ENCODE measurements at places on chromosomes 3 and 15. TPM values are rescaled to one million over a fixed set of nuclear protein-coding genes. Genes with fewer than 3 reads are reported as not detected.

- no peaks in the 10 kb centered on the region for H3K27me3 ChIP-seq
- no peak overlapping the region for H3K4me3 ChIP-seq
- DNase-seq = no peak
- H3K36me3 ChIP-seq = peaks cover 15% of the 10 kb centered on the region
- no peaks in the 10 kb centered on the region for H3K4me1 ChIP-seq
Observed at GRCh38 chr3:7793786-7794185, 707.8 kb upstream of the LMCD1 start.

DNA sequence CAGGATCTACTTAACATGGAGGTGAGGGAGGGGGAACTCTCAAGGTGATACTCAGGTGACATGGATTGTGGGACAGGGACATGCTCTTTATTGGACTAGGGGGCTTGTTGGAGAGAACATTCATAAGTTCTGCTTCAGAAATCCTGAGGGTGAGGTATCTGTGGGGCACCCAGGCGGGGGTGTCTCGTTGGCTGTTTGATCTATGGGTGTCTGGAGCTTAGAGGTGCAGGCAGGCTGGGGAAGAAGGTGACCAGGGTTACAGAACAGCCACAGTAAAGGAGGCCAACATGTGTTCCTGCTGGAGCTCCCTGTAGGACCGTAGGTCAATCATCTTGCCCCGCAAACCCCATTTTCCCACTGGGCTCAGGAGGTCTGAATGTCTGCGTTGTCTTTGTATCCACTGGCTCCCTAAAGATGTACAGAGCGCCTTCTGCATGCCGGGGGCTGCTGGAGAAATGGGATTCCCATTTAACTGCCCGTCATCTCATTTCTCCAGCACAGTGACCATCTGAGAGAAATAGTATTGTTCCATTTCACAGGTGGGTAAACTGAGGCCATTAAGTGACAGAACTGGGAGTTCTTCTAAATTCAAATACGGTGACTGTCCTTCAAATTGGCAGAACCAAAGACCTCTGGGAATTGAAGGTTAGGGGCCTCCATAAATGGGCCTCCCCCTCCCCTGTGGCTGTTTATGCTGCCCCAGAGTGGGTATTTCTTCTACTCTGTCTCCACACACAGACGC lies 40.3 kb upstream of the TSEN2 start:
- H3K36me3 ChIP-seq = no peaks in the 10 kb centered on the region
- H3K4me1 ChIP-seq = no peaks in the 10 kb centered on the region
- H3K4me3 ChIP-seq = no peak overlapping the region
- H3K27me3 ChIP-seq = no peaks in the 10 kb centered on the region

- H3K4me3 ChIP-seq = no peak overlapping the region
- H3K36me3 ChIP-seq = no peaks in the 10 kb centered on the region
- H3K4me1 ChIP-seq = no peaks in the 10 kb centered on the region
- no peak overlapping the region for H3K27ac ChIP-seq
- DNase-seq = no peak
Observed at GRCh38 chr3:180092889-180093288, 56.2 kb upstream of the PEX5L start.

DNA sequence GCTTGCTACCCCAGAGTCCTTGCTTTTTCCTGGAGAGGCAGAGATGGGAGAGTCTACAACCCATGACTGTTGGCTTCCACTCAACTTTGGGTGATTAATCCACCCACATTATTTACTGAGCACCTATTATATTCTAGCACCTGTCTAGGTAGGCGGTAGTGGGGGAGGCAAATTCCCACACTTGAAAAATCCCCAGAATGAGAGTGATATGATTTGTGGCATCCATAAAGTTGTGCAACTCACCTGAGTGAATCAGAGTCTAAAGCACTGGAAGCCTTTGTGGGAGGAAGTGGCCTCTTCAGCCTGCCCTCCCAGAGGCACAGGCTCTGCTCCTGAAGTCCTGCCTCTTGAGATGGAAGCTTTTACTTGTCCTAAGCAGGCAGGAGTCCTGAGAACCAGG lies 40.4 kb upstream of the CTNNB1 start:
- no peaks in the 10 kb centered on the region for H3K36me3 ChIP-seq
- no peak overlapping the region for H3K27ac ChIP-seq
- no peak overlapping the region for H3K4me3 ChIP-seq

GRCh38 chr3:4980229-4981203 lies 1.3 kb downstream of the BHLHE40 start:
- DNase-seq = peak; percentile 89
- no peak overlapping the region for H3K27ac ChIP-seq
- H3K4me3 ChIP-seq = peak overlapping the region; percentile 93
- H3K4me1 ChIP-seq = peaks cover 3% of the 10 kb centered on the region
- H3K27me3 ChIP-seq = no peaks in the 10 kb centered on the region

- no peaks in the 10 kb centered on the region for H3K27me3 ChIP-seq
- peaks cover 6% of the 10 kb centered on the region for H3K36me3 ChIP-seq
- peak; percentile 15 for DNase-seq
- no peak overlapping the region for H3K4me3 ChIP-seq
- peaks cover 2% of the 10 kb centered on the region for H3K4me1 ChIP-seq
Observed at GRCh38 chr15:101022306-101022705, 103.1 kb downstream of the LRRK1 start.

GRCh38 chr3:158267015-158267414 lies 157.1 kb downstream of the RSRC1 start:
- no peak overlapping the region for H3K4me3 ChIP-seq
- H3K4me1 ChIP-seq = peaks cover 2% of the 10 kb centered on the region

DNA sequence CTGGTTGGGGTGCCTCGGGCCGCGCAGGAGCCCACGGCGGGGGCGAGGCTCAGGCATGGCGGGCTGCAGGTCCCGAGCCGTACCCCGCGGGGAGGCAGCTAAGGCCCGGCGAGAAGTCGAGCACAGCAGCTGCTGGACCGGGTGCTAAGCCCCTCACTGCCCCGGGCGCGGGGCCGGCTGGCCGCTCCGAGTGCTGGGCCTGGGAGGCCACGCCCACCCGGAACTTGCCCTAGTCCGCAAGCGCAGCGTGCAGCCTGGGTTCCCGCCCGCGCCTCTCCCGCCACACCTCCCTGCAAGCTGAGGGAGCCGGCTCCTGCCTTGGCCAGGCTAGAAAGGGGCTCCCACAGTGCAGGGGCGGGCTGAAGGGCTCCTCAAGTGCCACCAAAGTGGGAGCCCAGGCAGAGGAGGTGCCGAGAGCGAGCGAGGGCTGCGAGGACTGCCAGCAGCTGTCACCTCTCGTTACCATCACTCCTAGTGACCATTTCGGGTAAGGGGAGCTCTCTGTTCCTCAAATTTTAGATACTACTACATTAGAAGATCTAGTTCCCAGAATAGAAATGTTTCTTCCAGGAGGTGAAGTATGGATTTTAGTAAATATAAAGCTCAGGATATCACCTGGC lies 417.0 kb upstream of the AGTR1 start:
- no peaks in the 10 kb centered on the region for H3K27me3 ChIP-seq
- peak; percentile 51 for DNase-seq
- H3K4me1 ChIP-seq = no peaks in the 10 kb centered on the region
- H3K4me3 ChIP-seq = no peak overlapping the region
- H3K36me3 ChIP-seq = no peaks in the 10 kb centered on the region

- H3K27me3 ChIP-seq = no peaks in the 10 kb centered on the region
- H3K27ac ChIP-seq = no peak overlapping the region
- no peaks in the 10 kb centered on the region for H3K4me1 ChIP-seq
- no peak for DNase-seq
Observed at GRCh38 chr3:37087870-37088269, 86.5 kb downstream of the LRRFIP2 start.

DNA sequence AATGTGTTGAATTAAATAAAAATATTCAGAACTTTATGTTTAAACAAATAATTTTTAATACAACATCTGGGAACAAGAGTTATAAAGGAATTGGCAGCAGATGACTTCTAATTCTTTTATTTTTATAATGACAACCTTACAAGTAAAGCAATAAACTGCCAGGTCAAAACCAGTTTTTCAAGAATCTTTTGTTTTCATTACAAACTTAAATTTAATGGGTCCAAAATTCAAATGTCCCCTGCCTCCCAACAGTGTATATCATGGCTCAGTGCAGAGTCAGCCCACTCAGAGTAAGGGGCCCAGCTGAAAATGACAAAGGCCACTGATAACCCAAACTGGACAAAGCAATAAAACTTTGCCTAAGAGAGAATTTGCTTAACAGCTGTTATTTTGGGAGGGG lies 81.5 kb downstream of the STRIT1 start:
- H3K4me1 ChIP-seq = no peaks in the 10 kb centered on the region
- no peak overlapping the region for H3K27ac ChIP-seq
- H3K36me3 ChIP-seq = no peaks in the 10 kb centered on the region
- DNase-seq = no peak
- H3K4me3 ChIP-seq = no peak overlapping the region
- no peaks in the 10 kb centered on the region for H3K27me3 ChIP-seq

DNA sequence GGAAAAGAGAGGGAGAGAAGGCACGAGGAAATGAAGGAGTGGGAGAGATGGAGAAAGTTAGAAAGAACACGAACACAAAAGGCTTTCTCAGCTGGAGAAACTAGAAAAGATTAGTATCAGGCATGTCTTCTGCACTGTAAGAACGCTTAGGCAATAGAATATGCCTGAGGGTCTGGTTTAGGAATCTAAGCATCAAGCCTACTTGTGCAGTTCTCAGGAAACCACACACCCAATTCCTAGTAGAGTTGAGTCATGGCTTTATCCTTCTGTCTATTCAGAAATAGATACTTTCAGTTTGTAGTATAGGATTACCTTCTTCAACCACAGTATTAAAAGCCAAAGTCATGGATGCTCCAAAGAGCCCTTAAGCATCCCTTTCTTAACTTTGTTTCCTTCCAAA lies 969.4 kb downstream of the NTRK3 start:
- H3K4me3 ChIP-seq = no peak overlapping the region
- H3K4me1 ChIP-seq = no peaks in the 10 kb centered on the region
- no peak overlapping the region for H3K27ac ChIP-seq

DNA sequence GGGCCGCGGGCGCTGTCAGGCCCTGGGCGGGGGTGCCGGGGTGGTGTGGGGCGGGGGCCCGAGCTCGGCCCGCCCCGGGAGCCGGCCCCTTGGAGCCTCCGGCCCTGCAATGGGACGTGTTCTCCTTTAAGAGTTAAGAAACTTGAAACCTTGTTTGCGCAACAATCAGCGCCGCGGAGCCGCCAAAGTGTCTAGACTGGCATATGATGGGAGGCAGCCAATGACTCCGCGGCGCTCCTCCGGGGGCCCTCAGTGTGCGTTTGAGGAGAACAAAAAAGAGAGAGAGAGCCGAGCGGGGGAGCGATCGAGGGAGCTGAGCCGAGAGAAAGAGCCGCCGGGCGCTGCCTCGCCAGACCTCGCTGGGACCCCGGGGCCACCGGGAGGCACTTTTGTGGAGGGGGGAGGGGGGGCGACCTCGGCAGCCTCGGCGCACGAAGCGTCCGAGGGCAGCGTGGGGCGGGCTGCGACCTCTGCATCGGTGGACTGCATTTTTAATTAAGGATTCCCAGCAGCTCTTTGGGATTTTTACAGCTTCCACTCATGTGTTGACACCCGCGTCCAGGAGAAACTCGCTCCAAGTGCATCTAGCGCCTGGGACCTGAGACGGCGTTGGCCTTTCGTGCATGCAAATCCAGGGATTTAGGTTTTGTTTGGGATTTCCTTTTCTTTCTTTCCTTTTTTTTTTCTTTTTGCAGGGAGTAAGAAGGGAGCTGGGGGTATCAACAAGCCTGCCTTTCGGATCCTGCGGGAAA lies at the start of gene SMAD6:
TSS of gene SMAD6 (plus strand) at position 202 of the 752 bp plus-strand sequence. CDS start 1,023 bp downstream, outside the sequence.
- H3K27ac ChIP-seq = no peak within 1 kb of the TSS
- peak; percentile 97 for DNase-seq
- H3K4me3 ChIP-seq = peak within 1 kb of the TSS; percentile 93

- H3K36me3 ChIP-seq = no peaks in the 10 kb centered on the region
- no peak overlapping the region for H3K4me3 ChIP-seq
- no peak overlapping the region for H3K27ac ChIP-seq
- H3K4me1 ChIP-seq = no peaks in the 10 kb centered on the region
- no peak for DNase-seq
- no peaks in the 10 kb centered on the region for H3K27me3 ChIP-seq
Observed at GRCh38 chr3:55765906-55766701, 279.0 kb upstream of the WNT5A start.

DNA sequence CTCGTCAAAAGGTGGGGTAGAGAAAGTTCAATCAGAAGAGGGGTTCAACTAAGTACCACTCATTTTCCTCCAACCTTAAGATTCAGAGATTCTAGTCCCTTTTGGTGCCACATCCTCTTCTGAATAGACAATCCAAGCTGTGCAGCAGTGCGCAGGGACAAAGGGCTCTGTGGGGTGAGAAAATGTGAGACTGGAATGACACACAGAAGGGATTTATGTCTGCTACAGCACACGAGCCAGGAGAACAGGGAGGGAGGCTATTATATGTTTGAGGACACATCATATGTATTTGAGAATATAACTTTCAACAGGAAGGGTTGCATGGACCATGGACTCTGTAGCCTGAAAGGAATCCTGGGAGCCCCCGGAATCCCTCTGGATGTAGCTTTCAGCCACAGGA lies 33.0 kb downstream of the LSM3 start:
- H3K36me3 ChIP-seq = no peaks in the 10 kb centered on the region
- H3K4me3 ChIP-seq = no peak overlapping the region
- H3K27me3 ChIP-seq = no peaks in the 10 kb centered on the region
- no peak overlapping the region for H3K27ac ChIP-seq
- no peak for DNase-seq

- no peak overlapping the region for H3K4me3 ChIP-seq
- no peaks in the 10 kb centered on the region for H3K4me1 ChIP-seq
- H3K36me3 ChIP-seq = no peaks in the 10 kb centered on the region
- H3K27ac ChIP-seq = no peak overlapping the region
- H3K27me3 ChIP-seq = peaks cover 8% of the 10 kb centered on the region
Observed at GRCh38 chr3:4235690-4236089, 67.5 kb upstream of the SETMAR start.

GRCh38 chr3:173587055-173587454 lies 189.5 kb downstream of the NLGN1 start:
- H3K36me3 ChIP-seq = no peaks in the 10 kb centered on the region
- DNase-seq = no peak
- no peaks in the 10 kb centered on the region for H3K27me3 ChIP-seq
- no peak overlapping the region for H3K4me3 ChIP-seq

The FHIT gene
- total RNA-seq = 4.0 TPM

The CNTN6 gene
- not detected for total RNA-seq

The CNTN4 gene
- total RNA-seq = 1.6 TPM

The AHSG gene
- not detected for total RNA-seq

The EMC7 gene
- total RNA-seq = 55.6 TPM

The SLC28A2 gene
- not detected for total RNA-seq

The POMGNT2 gene
- total RNA-seq = 12.9 TPM

The SH3GL3 gene
- total RNA-seq = 11.0 TPM

The ANKDD1A gene
- total RNA-seq = 3.7 TPM

The APOD gene
- total RNA-seq = not detected

The CLDN16 gene
- total RNA-seq = not detected

The P2RY14 gene
- total RNA-seq = not detected

The CACNA1D gene
- 1.9 TPM for total RNA-seq

Measured in H9 (cell line).